ENCODE measurements at places on chromosomes 4 and X.

DNA sequence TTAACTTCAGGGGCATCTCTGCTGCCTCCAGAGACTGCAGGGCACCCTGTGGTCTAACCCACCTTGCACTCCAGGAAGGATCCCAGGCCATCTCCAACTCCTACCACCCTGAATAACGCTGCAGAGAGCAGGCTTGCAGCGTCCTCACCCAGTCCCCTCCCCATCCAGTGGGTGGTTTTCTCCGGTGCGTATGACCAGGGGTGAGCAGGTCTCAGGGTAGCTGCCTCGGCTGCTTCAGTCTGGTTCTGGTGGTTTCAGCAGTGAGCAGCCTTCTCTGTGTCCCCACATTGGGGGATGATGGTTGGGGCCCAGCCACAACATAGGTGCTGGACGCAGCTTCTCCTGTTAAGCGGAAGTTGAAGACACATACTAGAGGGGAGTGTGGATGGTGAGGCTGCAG, 38.6 kb upstream of the SORCS2 start:
- DNase-seq, result no peak

DNA sequence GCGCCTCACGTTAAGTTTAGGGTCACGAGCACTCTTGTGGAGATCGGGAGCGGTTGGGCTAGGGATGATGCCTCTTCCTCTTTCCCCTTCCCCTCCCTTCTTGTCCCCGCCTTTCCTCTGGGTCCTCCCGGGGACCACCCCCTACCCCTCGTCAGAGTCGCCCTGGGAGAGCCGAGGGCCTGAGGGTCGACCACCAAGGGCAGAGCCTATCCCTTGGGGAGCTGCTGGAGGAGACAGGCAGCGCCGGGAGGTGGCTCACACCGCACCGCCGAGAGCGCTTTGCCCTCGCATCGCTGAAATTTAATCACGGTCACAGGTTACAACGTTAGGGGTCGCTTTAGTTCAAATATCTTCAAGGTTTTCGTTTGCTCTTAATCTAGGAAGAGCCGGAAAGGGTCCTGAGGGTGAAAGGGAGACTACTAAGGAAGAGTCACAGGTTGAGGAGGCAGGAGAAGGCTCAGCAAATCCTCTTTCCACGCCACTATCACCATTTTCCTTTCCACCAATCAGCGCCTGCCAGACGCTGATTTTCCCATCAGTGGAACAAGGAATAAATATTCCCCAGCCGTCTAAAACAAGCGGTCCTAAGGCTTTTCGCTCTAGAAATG, 528 bp upstream of the SNCA start:
- DNase-seq, result peak; percentile 14

- DNase-seq, result no peak
Observed at GRCh38 chr4:13313856-13314255, 170.3 kb downstream of the RAB28 start.

- no peak for DNase-seq
Observed at GRCh38 chr4:94536649-94537469, 85.1 kb downstream of the PDLIM5 start.

- no peak for DNase-seq
Observed at GRCh38 chr4:104879367-104879766, 267.3 kb upstream of the TET2 start.

GRCh38 chr4:56330691-56331090, 56.6 kb downstream of the AASDH start:
- DNase-seq, result no peak

- DNase-seq, result no peak
Observed at GRCh38 chr4:69909195-69909594, 21.7 kb upstream of the CSN1S1 start.

DNA sequence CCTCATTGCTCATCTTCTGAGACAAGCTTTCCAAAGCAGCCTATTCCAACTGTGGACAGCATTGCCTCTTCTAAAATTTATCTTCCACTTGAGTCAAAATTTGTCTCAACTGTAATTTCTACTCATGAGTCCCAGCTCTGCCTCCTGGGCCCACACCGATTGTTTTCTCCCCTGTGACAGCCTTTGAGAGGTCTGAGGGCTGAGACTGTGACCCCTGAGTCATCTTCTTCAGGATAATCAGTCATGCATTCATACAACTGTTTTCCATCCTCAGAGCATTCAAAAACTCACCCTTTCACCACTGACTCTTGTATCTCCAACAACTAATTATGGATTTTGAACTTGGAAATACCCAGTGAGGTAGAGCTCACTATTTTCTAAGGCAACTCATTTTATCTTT, 228.1 kb downstream of the EDA2R start:
- no peak for DNase-seq

DNA sequence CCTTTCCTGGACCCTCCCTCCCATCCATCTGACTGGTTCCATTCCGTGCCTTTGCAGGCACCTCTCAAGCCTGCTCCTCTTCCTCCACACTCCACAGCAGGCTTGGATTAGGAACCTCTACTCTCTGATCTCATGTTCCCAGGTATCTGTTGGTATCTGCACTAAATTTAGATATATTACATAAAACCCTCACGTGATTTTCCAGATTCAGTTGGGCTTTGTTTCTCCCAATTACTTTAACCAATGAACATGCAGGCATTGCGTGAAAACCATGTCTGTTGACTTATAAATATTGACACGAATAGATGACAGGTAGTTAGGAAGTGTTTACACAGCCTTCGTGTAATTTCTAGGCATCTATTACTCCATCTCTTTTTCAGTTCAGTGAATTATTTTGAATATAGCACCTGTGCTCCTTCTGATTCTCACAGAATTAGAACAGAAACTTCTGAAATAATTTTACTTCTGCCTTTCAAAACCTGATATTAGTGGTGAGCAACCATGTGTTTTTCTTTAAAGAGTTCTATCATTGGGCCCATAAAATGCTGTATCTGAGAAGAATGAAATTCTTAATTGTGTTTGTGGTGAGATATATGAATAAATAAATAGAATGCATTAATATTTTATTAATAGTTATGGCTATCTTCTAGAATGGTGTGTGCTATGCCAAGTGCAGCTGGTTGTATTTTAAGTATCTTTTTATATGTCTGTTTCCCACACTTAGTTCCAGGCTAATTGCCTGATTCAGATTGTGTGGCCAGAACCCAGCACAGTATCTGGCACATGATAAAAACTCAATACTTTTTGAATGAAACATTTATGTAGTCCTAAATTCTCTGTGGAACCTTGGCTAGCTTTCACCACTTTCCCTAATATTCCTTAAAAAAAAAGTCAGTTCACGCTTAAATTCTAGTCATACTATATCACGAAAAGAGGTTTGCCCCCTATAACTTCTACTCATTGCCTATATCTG, 304.8 kb downstream of the QDPR start:
- no peak for DNase-seq

DNA sequence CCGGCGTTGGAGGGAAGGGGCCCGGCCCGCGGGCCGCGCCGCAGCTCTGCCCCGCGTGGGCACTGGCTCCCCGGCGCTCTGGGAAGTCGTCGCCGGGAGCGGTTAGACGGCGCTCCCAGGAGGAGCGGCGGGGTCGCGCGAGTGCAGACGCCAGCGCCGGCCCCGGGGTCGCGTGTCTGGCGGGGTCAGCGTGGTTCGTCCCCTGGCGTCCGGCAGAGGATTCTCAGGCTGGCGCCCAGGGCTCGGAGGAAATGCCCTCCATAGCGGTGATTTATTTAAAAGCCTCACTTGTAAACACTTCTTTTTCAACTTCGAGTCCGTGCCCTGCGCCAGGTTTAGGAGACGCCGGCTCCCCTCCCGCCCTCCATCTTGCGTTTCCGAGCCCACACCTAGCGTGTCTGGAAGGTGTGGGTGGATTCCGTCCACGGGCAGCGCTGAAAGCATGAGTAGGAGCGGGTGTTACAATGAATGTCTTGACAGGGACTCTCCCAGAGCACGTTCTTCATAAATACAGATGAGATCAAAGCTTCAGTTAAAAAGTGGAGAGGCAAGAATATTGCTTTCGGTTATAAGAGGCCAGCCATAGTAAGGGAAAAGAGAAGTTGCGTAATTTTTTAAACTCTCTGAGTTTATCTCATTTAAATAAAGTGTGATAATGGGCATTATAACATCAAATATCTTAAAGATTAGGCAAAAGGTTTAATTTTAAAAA, 692 bp downstream of the FAM241A start:
- DNase-seq, result peak; percentile 81

- DNase-seq, result no peak
Observed at GRCh38 chr4:120720354-120720934, 202.1 kb downstream of the PRDM5 start.
